CD4-positive, alpha-beta T cell treated with Interleukin-15 for 4 hours (primary cell): ENCODE measurements at places on chromosomes 7 and 10.
A peak's percentile ranks its signal among the peaks of the same experiment; 100 is the strongest.

GRCh38 chr10:78919181-78919966 lies 149.4 kb upstream of the ZMIZ1 start:
- no peak for DNase-seq

DNA sequence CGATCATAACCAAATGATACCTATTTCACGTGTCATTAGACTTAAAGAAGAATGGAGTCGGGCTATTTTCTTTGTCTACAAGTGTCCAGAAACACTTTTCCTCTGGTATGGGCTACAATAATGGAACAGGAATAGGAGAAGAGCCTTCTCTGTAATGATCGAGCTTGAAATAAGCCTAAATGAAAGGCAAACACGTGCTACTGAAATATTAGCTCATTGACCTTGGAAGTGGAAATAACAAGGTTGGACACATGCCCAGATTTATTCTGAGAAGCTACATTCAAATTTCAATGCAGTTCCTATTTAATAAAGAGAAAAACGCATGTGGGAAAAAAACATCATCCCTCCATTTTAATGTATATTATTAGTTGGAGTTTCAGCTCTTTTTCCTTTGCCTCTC lies 254.7 kb upstream of the PTER start:
- no peak for DNase-seq

DNA sequence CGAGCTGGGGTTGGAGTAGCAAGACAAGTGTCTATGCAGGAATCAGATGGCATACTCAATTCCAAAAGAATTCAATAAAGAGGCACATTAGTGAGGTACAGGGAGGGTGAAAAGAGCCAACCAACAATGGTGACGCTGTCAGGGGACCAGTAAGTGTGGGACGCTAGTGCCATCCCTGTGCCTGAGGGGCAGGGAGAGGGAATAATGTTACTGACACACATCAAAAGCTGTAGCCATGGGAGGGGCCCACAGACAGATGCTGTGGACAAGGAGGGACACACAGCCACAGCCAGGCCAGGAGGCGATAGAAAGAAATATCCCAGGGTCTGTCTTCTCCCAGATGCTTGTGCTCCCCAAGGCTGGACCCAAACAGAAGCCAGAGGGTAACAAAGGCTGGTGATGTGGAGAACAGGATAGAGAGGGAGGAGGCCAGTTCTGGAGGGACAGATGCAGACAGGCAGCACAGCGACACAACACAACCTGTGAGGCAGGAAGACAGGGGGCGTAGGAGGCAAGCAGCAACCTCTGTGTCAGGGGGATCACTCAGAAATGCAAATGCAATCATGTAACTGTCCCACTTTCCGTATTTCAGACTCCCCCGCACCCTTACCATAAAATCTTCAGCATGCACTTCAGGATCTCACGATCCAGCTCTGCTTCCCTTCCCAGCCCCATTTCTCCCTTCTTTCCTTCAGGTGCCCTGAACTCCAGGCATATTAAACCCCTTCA lies 240.5 kb upstream of the FZD8 start:
- DNase-seq: no peak

- no peak for DNase-seq
Observed at GRCh38 chr7:68900096-68900495, 698.2 kb upstream of the AUTS2 start.

DNA sequence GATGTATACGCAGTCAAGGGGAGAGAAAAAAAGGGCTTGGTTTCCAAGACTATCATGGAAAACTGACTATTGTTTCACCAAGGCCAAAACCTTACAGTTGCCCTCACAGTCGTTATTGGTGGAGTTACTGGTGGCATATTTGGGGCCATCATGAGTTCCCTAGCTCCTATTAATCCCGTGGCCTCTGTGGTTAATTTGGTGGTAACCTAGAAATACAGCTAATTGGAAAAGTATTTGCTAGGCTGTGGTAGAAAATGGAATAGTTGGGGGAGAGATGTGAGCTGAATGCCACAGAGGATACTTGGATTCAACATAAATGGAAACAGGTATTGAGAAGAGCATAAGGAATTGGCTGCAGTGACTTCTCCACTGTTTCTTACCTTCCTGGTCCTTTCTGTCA lies 450.7 kb downstream of the KCNMA1 start:
- no peak for DNase-seq

GRCh38 chr7:48087349-48087748 lies 1.7 kb upstream of the UPP1 start:
- DNase-seq: peak; percentile 40

DNA sequence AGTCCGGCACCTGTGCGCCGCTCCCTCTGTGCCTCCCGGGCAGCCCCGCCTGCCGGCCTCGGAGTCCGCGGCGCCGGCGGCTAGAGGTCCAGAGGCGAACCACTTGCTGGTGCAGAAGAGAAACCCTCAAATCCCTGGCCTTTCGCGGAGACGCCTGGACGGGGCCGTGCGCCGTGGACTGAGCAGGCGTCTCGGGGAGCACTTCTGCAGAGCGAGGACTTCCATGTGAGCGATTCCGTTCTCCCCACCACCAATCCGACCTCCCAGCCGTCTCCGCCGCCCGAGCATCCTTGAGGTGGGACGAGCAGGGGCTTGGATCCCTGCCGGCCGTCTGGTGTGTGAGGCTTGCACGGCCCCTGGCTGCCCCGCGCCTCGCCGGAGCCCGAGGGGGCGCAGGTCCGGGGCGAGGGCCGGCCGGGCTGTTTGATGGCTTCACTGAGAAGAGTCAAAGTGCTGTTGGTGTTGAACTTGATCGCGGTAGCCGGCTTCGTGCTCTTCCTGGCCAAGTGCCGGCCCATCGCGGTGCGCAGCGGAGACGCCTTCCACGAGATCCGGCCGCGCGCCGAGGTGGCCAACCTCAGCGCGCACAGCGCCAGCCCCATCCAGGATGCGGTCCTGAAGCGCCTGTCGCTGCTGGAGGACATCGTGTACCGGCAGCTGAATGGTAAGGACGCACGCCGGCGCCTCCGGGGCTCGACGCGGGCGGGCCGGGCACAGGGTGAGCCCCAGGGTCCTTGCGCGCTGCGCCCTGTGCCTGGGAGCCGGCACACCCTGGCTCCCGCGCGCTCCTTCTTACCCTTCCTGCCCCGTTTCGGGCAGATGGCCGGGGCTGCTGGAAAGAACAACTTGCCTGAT lies 660 bp downstream of the GALNT17 start:
- DNase-seq: no peak

- DNase-seq: no peak
Observed at GRCh38 chr7:69864822-69865221, 266.5 kb downstream of the AUTS2 start.
